CD4-positive, alpha-beta T cell treated with Interferon alpha-2 for 1 hour (primary cell): ENCODE measurements at places on chromosomes 7 and 10.

DNA sequence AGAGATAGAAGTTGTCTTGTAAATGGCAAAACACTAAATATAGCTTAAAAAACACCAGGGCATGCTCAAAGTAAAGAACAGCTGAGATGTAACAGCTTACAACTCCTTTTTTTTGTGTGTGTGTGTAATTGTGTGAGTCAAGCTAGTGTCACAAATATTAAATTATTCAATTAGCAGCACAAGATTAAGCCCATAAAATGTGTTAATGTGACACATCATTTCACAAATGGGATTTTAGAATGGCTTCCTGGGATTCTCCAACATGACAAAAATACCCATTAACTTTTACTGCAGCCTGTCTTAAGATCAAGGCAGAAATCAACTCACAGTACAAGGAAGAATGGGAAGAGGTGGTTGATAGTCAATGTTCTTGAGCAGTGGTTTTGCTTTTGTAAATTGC lies 251.4 kb downstream of the KIF20B start:
- no peak for DNase-seq

GRCh38 chr7:142185069-142185468 lies 72.8 kb downstream of the PRSS58 start:
- no peak for DNase-seq

GRCh38 chr10:102159051-102159597 lies 6.9 kb downstream of the NOLC1 start:
- DNase-seq: no peak

DNA sequence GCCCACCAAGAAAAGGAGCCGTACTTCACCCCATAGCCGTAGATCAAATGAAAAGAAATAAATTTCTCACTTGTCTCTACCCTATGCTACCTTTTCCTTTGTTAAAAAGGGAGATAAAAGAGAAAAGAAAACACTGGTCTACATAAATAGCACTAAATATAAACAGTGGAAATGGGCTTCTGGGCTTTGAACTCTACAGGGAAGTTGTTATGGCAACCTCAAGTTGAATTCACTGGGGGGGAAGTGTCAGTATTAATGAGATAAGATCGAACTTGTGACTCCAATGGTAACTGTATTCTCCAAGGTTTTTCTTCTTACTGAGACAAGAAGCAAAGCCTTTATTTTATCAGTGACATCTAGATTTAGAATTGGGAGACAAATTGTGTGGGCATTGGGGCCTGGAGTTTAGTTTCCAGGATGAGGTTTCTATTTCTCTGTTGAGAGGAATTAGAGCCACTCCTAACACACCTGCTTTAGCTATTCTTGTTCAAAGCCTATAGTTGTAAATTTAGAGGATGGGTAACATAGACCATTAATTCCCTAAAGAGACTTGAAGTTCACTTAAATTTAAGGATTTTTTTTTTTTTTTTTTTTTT lies 604.3 kb upstream of the GALNT17 start:
- DNase-seq: no peak

GRCh38 chr7:116145245-116145852 lies 65.0 kb upstream of the TES start:
- peak; percentile 14 for DNase-seq

GRCh38 chr10:3045471-3046209 lies 21.7 kb upstream of the PFKP start:
- DNase-seq: no peak

DNA sequence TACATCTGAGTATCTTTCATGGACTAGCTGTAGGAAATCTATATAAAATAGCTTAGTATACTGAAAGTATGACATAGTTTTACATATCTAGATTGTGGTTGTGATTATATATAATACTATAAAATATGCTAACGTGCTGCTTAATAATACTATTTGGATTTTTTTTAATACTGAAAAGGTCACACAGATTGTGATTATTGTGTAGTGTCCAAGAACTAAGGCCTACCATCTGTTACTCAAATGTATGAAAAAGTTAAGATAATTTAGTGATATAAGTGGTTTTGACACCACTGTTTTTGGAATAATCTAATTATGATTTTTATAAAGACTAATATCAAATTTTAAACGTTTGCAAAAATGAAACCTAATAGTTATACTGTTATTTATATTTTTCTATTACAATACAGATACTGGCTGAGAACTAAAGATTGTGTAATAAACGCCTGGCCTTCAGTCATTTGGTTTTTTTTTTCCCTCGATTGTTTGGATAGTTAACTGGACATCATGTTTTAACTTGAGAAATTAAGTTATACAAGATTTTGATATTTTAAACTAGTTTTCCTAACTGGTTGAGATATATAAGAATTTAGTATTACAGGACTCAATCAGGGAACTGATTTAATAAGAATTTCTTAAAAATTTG lies 12.6 kb downstream of the PTEN start:
- no peak for DNase-seq

DNA sequence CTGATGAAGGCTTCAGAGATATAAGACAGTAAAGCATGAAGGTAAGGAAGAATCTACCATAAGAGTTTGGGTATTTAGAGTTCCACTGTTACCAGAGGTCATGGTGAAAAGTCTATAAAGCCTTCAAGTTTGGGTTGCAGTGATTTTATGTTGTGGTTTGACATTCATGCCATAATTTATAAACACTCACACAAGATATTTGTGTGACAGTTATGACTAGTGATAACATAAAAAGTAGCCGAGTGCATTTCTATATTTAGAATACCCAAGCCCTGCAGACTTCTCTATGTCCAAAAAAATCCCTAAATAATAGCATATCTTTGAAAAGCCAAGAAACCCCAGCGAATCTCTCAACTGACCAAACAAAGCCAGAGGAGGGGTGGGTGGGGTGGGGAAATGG lies 229.9 kb downstream of the CXCL12 start:
- DNase-seq: no peak

DNA sequence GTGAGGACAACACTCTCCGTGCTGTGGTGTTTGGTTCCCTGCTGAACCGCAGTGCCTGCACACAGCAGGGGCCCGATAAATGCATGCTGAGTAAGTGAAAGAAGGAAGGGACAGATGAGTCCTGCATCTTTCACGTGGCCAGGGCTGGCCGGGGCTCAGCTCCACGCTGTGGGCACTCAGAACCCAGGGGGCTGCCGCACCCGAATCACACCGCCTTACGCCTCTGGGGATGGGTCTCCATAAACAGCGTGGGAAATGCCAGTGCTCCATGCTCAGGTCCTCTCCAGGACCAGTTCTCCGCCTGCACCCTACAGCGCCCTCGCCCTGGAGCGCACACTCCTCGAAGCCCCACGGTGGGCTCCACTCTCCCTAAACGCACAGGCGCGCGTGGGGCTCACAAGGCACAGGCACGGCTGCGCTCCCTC lies 38.1 kb downstream of the RASGEF1A start:
- DNase-seq: peak; percentile 0

DNA sequence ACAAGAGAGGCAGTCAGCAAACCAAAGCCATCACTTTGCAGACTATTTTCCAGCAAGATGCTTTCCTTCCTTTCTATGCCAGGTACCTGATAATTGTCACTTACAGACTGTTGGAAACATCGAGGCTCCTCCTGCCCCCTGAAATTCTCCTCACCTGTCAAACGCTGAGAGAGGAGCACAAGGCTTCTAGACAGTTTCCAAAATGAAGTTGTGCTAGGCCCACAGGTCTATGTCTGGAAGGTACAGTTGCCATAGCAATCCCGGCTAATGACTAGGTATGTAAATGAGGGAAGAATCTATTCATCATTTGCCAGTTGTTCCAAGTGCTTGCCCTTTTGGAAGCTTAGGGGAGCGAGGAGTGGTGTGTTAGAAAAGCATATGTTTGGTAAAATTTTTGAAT lies 334.4 kb downstream of the CALN1 start:
- DNase-seq: no peak

GRCh38 chr7:154750353-154750801 lies 252.5 kb downstream of the PAXIP1 start:
- DNase-seq: no peak

DNA sequence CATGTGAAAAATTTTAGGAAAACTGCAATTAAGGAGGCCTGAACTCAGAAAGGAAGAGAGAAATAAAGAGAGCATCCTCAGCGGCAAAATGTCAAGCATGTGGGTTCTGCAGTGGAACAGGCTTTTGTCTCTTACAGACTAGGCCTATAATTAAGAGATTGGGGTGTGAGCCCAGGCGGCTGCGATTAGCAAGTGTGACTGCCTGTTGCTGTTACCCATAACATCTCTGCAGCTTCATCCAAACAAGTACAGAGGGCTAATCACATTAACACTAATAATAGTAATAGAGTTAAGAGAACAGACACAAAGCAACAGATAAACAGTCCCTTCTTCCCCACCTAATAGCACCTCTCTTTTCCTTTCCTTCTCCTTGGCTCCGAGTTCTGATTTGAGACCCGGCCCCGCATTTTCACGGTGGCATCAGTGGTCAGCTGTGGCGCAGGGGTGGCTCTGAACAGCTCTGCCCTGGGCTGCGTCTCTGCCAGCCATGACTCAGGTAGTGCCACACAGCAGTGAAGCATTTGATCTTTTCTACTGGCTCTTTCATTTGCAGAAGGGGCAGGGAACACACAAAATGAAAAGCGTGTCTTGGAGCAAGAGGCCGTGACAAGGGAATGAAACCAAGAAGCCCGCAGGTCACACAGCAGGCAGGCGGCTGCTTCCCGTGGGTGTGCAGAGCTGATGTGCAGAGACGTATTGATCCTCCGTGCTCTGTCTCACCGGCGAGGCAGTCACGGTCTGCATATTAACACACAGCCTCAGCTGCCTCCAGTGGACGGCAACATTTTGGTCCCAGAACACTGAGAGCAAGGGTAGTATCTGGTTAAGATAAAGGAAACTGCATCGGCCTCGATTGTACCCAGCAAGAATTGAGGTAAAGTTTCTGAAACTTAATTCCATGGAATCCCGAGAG lies 103.1 kb downstream of the KLF6 start:
- DNase-seq: no peak

- no peak for DNase-seq
Observed at GRCh38 chr7:129370812-129371211, 63.4 kb upstream of the STRIP2 start.

GRCh38 chr10:61959814-61960213 lies 58.3 kb downstream of the ARID5B start:
- DNase-seq: no peak

DNA sequence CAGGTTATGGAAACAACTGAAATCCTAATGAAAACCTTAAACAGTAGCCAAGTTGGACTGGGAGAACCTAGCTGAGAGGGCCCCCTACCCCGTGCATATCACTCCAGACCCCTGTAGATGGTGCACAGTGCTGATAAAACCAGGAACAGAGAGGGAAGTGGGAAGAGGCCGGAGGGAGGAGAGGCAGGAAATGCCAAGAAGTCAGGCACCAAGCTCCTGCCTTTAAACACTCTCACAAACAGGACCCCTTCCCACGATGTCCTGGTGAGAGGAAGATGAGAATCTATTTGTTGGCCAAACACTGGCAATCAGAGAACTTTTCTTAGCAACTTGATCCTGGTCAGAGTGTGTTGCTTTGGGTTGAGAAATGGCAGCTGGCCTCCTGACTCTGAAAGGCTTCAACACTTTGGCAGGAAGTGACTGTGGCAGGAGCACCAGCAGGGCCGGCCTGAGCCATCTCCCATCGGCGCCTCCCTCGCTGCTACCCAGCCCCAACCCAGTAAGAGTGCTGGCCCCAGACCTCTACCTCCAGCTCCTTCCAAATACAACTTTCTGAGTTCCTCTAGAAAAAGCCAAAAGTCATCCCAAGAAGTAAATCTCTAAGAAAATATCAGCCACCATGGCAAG lies 39.5 kb downstream of the GSDME start:
- DNase-seq: no peak

GRCh38 chr10:95315509-95315908 lies 24.7 kb upstream of the PDLIM1 start:
- DNase-seq: no peak

DNA sequence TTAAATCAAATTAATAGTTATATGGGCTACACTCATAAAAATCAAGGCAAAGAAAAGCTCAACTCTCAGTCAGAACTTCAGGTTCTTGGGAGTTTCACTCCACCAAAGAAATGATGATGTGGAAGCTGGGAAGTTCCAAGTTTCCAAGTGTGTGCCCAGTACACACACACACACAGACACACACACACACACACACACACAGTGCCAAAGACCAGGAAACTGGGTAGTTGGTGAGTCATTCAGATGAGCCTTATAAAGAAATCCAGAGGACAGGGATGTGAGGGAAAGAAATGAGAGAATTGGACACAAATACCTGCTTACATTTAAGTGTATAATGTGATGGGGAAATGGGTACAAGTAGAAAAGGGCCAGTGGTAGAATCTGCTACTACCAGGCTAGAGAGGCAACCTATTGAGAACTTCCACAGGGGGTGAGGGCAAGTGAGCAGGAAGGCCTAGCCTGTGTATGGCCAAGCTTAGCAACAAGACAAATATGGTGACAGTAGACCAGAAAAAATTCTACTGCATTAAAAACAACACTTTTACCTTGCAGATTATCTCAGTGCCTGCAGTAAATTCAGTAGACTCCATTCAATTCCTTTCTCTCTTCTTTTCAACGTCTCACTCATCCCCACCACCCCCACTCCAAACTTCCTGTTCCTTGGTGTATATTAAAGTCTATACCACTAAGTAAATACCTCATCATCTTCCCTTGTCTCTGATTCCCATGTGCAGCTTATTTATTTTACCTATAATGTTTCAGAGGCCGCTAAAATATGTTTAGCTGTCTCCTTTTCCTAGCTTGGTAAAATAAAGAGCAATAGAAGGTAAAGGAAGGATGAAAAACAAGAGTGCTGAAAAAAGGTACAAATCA lies 95.0 kb downstream of the CABCOCO1 start:
- no peak for DNase-seq

DNA sequence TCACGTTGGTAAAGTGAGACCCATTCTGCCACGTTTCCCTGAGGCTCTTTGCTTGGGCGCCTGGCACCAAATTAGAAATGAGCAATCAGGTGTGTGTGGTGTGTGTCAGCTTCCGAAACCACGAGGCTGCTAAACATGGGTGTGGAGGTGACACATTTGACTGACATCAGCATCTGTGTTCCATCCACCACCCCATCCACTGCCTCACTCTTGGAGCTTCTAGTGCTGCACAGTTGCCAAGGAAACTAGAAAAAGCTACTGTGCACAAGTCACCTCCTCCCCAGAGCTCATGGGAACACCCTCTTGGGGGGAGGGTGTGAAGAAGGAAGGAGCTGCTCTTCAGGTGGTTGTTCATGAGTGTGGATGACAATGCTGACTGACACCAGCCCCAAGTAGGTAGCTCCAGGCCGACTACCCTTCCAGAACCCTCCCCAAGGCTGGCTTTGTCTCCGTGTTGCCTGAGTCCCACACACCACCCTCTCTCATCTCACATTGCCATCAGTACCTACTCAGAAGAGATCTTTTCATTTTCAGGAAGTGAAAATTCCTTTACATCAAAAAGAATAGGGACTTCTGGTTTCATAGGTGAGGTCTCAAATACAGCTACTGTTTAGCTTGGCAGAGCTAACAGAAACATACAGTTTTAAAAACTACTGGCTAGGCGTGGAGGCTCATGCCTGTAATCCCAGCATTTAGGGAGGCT lies 152.2 kb downstream of the TMEM178B start:
- no peak for DNase-seq
